ENCODE measurements at places on chromosomes 1 and 21. TPM values are rescaled to one million over a fixed set of nuclear protein-coding genes. Genes with fewer than 3 reads are reported as not detected.

The SYTL1 gene
- not detected for total RNA-seq

The C21orf91 gene
- 3.7 TPM for total RNA-seq

The RNU1-4 gene
- total RNA-seq, result 6,751 TPM

The LCE2C gene
- not detected for total RNA-seq

The TSPAN1 gene
- total RNA-seq, result 0.49 TPM

The NBPF4 gene
- not detected for total RNA-seq

The HCRTR1 gene
- total RNA-seq, result 0.65 TPM

The IVL gene
- total RNA-seq, result not detected

The ARHGEF16 gene
- total RNA-seq, result 0.94 TPM

All from bladder microvascular endothelial cell (primary cell).